H9 (cell line): ENCODE measurements at places on chromosomes 4 and X.

- no peak for DNase-seq
Observed at GRCh38 chr4:29900336-29900735, 819.8 kb upstream of the PCDH7 start.

- no peak for DNase-seq
Observed at GRCh38 chrX:71604796-71605568, 13.3 kb downstream of the CXCR3 start.

DNA sequence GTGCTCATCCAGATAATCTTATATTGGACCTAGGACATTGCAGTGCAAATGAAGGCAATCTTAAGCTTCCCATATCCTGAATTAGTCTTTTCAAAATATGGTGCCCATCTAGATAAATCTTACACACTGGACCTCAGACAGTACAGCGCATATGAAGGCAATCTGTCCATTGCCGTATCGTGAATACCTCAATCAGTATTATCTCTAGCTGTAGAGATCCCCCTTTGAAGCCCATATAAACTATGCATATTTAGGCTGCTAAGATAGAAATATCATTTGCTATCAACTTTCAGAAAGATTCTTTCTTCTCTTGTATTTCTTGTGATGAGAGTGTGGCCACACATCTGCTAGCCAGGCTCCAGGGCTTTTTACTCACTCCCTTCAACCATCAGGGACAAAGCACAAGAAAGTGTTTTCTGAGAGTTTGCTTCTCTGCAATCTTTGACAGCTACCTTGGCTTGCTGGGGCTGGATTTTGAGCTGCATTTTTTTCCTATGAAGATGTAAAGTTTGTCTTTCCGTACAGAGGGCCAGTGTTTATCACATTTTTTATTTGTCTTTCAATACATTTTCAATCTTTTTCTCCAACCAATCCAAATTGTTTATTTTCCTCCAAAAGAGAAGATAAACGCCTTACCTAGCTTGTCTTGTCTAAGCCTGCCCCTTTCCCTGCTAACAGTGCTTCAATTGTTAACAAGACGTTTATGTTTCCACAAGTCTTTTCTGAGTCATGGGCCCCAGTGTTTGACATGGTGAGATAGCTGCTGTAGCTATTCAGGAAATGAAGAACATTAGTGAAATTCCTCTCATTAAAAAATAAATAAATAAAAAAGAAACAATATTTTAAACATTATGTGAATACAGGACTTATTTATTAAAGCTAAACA is 57.6 kb upstream of the FAT1 start:
- no peak for DNase-seq

- DNase-seq: no peak
Observed at GRCh38 chr4:174211622-174212044, 71.8 kb downstream of the FBXO8 start.

GRCh38 chrX:38807873-38808272 is 6.6 kb downstream of the MID1IP1 start:
- no peak for DNase-seq

GRCh38 chr4:40180356-40180755 is 16.5 kb upstream of the RHOH start:
- DNase-seq: no peak

DNA sequence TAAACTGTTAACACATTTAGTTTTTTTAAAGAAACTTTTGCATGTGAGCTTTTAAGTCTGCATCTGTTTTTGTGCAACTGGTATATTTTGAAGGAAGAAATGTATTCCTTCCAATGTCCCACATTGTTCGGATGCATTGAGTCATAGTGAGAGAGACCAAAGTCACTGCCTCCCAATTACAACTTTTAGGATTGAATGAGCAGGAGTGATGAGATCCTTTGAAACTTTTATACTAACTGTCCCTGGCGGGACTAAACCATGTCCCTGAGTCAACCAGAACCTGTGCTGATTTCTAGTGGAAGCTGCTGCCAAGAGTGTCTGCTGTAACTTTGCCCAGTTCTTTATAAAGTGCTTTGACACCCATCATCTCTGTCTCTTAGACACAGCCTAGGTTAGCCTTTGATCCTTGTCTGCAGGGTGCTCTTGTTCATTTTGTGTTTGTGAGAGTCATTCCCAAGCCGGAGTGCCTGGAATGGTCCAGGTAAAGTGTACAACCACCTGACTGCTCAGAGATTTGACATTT is 122.7 kb downstream of the ZNF518B start:
- no peak for DNase-seq

- DNase-seq: no peak
Observed at GRCh38 chr4:42641656-42642055, 15.2 kb downstream of the ATP8A1 start.

GRCh38 chrX:39716401-39716800 is 381.4 kb downstream of the BCOR start:
- DNase-seq: no peak

GRCh38 chrX:50905334-50905733 is 5.2 kb upstream of the BMP15 start:
- no peak for DNase-seq

- DNase-seq: peak; percentile 82
Observed at GRCh38 chr4:103996637-103997036, 276.9 kb upstream of the TACR3 start.

- DNase-seq: no peak
Observed at GRCh38 chr4:34047363-34047762, 2197.0 kb downstream of the ARAP2 start.
